ENCODE measurements at places on chromosomes 4 and X.

DNA sequence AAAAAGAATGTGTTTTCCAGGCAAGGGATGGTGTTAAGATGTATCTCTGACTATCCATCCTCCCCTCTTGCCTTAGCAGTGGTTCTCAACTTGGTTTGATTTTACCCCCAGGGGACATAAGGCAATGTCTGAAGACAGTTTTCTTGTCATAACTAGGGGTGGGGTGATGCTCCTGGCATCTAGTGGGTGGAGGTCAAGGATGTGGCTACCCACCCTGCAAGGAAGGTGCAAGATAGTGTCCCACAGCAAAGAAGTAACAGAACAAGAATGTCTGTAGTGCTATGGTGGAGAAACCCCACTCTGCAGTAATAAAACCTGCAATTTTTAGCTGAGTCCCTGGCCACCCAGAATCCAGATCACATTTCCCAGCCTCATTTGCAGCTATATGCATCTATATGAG, 81.2 kb upstream of the TBL1X start:
- no peak for DNase-seq

DNA sequence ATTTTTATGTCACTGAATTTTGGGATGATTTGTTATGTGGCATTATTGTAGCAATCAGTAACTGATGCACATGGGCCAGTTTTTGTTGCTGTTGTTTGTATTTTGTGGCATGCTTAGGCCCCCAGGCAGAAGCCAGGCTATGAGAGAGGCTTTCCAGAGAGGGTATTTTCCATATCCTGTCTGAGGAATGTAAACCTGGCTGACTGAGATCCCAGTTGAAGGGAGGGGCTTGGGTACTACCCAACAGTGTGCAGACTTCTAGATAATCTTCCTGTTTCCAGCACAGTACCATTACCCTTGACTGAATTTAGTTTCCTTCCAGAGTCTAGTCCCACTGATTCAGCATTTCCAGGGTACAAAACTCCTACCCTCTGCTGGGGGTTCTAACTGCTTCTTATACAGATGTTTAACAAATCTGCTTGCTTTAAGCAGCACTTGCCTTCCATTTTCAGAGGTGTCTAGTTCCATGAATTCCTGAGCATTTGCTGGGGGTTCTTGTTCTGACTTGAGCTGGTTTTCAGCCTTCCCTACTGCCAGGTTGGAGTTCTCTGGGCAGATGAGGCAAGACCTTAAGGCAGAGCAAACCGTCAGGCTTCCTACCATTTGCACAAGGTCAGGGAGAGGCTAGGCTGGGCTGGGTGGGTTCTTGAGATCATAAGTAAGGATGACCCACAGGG, 104.7 kb upstream of the EGFL6 start:
- DNase-seq = no peak

DNA sequence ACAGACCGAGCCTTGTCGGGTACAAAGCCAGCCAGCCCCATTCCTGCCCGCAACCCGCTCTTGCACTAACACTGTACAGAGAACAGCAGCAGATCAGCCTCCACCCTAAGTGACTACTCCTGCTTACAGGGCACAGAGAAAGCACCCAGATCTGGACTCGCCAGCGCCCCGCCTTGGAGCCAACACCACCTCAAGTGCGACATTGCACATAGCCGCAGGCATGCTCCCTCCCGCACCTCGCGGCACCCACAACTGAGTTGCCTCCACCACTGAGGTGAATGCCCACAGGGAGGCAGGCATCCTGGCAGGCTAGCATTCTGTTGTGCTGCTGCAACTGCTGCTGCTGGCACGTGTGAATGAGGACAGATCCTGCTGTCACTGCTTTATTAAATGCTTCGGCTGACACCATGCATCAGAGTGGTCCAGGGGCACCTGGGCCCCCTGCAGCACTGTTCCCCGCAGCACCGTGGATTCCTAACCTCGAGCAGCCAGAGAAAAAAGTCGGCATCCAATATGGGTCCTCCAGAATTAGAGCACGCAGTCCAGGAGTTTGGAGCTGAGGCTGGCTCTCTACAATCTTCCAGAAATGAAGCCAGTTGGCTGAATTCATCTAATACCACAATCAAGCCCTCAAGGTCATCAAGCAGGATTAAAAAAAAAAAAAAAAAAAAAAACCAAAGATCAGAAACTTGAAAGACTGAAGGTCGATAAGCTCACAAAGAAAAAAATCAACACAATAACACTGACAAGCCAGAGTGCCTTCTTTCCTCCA, 352.9 kb downstream of the GASK1B start:
- no peak for DNase-seq

- DNase-seq = no peak
Observed at GRCh38 chrX:132858018-132858417, 100.4 kb downstream of the HS6ST2 start.

DNA sequence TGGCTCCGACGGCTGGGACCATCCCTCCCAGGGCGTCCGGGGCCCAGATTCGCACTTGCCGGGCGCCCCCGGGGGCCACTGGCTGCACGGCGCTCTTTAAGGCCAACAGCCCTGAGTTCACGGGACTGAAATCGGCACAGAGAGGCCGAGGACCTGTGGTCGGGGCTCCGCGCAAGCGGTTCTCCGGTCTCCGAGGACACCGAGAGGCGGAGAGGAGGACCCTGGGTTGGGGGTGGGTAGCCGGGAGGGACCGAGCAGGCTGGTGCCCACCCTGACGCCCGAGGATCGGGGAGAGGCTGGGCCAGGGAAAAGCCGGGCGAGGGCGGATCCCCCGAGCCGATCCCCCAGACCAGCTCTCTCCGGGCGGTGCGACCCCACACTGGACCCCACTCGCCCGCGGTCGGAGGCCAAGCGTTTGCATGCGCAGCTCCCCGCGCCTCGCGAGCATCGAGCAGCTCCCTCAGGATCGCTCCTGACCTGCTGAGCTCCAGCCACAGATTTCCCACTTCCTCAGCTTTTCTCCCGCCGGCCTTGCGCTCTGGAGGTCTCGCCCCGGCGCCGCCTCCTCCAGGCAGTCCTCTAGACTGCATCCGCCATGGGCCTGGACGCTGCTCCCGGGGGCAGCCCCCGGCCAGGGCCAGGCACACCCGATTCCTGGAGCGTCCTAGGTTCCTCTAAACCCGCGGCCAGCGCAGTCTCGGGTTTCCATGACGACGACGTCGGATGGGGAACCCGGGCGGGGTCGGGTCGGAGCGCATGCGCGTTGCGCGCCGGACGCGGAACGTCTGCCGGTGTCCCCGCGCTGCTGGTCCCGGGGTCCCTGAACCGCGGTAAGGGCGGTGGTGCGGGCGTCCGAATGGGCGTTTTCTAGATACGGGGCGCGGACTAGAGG, 17.6 kb upstream of the NAT8L start:
- peak; percentile 79 for DNase-seq
